NCI-H69 (cell line): ENCODE measurements at places on chromosomes 6 and 20.
A peak's percentile ranks its signal among the peaks of the same experiment; 100 is the strongest.

GRCh38 chr6:514396-514978 is 122.9 kb downstream of the IRF4 start:
- DNase-seq: peak; percentile 15

- peak; percentile 21 for DNase-seq
Measured at GRCh38 chr20:13118676-13119075, 102.4 kb upstream of the ISM1 start.

DNA sequence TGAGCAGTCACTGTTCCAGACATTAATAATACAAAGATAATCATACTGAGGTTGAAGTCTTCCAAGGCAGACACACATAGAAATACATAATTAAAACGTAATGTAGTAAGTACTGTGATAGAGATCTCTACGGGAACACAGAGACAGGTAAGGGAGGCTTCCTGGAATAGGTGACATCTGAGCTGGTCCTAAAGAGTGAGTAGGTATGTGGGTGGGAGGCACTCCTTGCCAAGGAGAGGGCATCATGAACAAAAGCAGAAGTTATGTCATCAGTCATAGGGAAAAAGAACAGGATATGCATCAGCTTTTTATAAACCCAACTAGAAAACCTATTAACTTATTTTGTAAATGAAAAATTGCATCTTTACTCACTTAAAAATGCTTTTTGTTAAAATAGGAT is 110.0 kb downstream of the MAP7 start:
- DNase-seq: peak; percentile 46

DNA sequence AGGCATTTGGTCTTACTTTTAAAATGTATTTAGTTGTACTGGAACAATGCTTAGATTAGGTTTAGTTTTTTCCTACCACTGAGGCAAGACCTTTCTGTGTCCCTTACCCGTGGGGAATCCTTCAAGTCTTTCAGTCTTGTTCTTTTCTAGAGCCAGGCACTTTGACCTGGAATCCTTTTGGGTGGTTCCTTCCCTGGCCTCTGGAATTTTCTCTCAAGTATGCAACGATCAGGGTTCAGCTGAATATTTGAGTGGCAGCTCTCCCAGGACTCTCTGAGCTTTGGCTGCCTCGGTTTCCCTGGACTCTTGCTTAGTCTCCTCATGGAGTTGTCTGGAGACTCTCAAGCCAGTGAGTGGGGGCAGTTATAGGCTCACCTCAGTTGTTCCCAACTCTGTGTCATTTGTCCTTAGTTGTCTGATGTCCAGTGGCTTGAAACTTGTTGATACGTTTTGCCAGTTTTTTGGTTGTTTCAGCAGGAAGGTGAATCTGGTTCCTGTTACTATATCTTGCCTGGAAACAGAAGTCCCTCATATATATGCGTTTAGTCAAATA is 118.1 kb downstream of the QKI start:
- no peak for DNase-seq

GRCh38 chr20:53692465-53693067 is 98.9 kb upstream of the ZNF217 start:
- DNase-seq: no peak
